ENCODE measurements at places on chromosomes 12 and 14.

DNA sequence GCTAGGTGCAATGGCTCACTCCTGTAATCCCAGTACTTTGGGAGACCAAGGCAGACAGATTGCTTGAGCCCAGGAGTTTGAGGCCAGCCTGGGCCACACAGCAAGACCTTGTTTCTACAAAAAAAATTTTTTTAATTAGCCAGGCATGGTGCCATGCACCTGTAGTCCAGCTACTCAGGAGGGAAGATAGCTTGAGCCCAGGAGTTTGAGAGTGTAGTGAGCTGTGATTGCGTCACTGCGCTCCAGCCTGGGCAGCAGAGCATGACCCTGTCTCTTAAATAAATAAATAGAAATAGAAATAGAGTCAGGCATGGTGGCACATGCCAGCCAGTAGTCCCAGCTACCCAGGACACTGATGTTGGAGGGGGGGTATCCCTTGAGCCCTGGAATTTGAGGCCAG lies 36.7 kb upstream of the CLIP1 start:
- no peak for DNase-seq

GRCh38 chr12:43245947-43246346 lies 306.1 kb downstream of the ADAMTS20 start:
- no peak for DNase-seq

DNA sequence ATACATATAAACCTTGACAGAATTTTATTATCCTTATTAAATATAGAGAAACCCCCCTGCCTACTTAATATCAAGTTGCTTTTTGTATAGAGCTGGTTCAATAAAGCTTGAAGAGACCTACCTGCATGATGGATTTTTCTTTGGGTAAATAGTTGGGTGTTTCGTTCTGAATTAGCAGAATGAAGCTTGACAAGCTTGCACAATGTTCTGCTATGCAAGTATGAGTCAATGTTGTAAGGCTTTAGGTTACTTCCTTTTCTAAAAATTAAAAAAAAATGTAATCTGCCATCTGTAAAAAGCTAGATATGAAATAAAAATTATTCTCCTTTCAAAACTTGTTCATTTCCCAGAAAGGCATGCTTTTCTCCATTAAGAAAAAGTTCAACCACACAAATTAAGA lies 1662.6 kb upstream of the SEL1L start:
- no peak for DNase-seq

GRCh38 chr12:75891072-75891471 lies 140.5 kb downstream of the PHLDA1 start:
- no peak for DNase-seq

- no peak for DNase-seq
These were observed 6.0 kb upstream of the DAZAP2 start for GRCh38 chr12:51232642-51233041.

GRCh38 chr12:101608301-101609133 lies 13.7 kb downstream of the MYBPC1 start:
- no peak for DNase-seq

GRCh38 chr14:60151715-60152114 lies 13.5 kb downstream of the DHRS7 start:
- peak; percentile 35 for DNase-seq

GRCh38 chr12:128942960-128943477 lies 89.7 kb downstream of the GLT1D1 start:
- no peak for DNase-seq

GRCh38 chr12:50362671-50363070 lies 33.7 kb downstream of the FAM186A start:
- no peak for DNase-seq

DNA sequence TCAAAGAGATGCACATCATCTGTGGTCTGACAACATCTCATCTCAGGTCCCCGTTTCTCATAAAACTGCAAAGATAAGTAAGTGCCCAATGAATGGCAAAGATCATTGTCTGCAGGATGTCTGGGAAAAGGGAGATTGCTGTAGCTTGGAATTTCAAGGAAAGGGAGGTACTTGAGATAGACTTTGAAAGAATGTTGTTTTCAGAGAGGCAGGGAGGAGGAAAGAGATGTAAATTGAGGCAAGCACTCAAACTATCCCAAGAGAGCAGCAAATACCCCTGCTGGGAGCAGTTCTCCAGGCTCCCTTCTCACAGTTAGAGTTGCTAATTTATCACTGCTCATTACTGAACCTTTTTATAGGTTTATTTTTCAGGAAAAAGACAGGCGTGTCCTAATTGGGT lies 107.1 kb downstream of the MYRFL start:
- no peak for DNase-seq

GRCh38 chr12:12534975-12535374 lies 27.7 kb downstream of the DUSP16 start:
- no peak for DNase-seq

DNA sequence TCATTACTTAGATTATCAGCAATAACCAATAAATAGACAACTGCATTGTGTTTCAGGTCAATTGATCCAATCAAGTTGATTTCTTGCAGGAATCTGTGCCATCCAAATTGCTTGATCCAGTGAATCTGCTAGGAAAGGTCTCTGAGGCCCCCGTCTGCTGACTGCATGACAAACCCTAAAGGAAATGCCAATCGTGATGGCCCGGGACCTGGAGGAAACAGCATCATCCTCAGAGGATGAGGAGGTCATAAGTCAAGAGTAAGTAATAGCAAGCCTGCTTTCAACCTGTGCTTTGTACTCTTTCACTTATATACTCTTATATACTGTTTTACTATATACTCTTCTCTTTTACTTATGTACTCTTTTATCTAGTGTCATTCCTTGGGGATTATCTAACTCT lies 1.9 kb downstream of the TTLL5 start:
- no peak for DNase-seq

DNA sequence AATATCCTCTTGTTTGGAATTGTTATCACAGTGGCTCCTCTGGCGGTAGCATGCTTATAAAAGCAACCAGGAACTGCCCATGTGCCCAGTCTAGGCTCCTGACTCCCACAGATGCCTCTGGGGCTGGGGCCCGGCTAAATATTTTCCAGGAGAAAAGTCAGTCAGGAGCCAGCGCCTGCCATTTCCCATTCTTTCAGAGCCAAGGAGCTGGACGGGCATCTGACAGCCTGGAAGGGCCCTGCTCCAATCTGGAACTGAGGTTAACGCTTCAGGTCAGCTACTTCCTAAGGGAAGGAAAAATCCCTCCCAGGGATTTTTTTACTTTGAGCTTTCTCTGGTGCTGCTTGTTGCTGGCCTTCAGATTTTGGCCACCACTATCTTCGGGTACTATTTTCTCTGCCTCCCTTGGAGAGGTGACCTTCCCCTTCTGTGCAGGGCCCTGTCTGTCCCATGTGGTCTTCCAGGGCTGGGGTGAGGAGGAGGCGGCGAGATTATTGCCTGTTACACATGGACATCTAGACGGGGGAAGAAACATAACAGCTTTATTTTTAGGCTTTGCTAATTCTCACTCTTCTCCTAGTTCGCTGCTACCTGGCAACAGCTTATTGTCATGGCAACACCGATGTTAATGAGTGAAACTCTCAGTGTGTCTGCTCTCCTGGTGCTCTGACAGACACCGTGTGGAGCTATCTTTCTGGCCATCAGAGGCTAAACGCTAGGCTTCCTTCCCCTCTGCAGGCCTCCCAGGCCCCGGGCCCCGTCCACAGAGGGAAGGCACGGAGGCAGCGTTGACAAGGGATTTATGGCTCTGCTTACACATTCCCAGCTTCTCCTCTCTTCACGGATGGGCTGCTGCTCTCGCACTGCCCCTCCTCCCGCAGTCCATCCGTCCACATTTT lies 160.4 kb downstream of the CACNA1C start:
- no peak for DNase-seq

GRCh38 chr12:131072451-131073230 lies 118.9 kb downstream of the ADGRD1 start:
- no peak for DNase-seq

All from activated naive CD4-positive, alpha-beta T cell (primary cell).